ENCODE measurements at places on chromosomes 2 and 18.

DNA sequence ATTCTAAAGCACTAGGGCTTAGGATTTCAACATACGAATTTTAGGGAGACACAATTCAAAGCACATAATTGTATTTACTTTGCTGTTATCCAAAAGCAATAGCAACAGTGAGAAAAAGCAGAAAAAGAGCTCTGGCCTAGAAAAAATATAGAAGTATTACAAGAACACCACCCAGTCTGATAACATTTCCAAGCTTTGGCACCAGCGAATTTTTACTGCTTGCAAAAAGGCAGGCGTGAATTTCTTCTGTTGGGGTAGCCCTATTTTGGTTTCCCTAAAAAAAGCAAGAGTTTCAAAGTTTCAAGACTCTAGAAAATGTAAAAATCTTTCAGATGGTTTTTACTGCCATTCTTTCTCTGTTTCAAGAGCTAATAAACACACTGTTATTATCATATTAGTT, 292.7 kb downstream of the DPP10 start:
- no peak for DNase-seq

- no peak for DNase-seq
Measured at GRCh38 chr2:43480874-43481273, 115.0 kb downstream of the THADA start.

DNA sequence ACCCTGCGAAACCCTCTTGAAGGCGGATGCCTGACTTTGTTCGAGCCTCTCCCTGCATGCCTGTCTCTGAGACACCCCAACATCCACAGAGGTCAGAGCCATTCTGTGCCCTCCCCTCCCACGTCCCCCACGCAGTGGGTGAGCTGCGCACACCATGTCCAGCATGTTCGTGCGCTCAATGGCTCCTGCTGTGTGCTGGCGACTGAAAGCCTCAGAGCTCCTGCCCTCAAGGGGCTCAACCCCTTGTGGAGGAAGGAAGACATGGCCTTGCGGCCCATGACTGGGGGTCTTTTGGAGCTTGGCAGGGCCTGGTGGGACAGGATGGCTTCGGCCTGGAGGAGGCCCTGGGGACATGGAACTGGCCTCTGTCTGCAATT, 45.7 kb downstream of the ANKMY1 start:
- no peak for DNase-seq

DNA sequence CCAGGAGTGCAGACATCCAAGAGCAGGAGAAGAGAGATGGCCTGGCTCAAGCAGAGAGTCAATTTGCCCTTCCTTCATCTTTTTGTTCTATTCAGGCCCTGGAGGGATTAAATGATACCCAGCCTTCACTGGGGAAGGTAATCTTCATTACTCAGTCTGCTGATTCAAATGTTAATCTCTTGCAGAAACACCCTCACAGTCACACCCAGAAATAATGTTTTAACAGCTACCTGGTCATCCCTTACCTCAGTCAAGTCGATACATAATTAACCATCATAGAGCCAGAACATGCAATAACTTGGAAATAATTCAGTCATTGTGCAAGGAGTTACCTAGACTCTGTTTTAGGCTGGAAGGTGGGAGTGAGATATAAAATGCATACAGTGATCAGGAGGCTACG, 163.7 kb upstream of the TNP1 start:
- DNase-seq, result no peak

DNA sequence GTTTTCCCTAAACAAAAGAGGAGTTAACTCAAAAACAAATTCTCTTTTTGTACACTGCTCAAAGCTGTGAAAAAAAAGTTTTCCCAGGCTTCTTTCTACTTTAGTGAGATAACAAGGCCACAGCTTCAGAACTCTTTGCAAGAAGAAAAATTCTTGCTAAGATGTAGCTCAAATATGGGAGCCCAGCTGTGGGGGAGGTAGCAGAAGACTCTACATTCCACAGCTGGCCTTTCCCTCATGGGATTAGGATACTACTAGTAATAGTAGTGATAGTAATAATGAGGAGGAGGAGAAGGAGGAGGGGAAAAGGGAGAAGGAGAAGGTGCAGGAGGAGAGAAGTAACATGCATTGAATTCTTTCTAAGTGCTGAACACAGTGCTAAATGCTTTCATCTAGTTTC, 19.2 kb upstream of the CERS6 start:
- no peak for DNase-seq

GRCh38 chr2:65232636-65233035, 5.0 kb downstream of the ACTR2 start:
- DNase-seq, result no peak

DNA sequence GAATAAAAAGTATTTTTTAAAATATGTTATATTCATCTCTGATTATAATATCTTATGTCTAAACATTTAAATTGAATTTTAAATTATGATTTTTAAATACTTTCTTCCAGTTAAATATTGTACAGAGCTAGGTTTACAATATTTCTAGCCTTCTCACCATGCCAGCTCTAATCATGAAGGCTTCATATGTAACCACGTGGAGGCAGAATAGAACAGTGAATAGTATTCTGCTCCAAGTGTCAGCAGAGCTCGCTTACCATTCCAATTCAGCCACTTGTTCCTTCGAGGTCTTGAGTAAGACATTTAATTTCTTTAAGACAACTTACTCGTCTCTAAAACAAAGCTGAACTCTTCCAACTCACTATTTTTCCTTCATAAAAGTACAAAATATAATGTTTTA, 871.8 kb downstream of the SUCLG1 start:
- DNase-seq, result no peak

DNA sequence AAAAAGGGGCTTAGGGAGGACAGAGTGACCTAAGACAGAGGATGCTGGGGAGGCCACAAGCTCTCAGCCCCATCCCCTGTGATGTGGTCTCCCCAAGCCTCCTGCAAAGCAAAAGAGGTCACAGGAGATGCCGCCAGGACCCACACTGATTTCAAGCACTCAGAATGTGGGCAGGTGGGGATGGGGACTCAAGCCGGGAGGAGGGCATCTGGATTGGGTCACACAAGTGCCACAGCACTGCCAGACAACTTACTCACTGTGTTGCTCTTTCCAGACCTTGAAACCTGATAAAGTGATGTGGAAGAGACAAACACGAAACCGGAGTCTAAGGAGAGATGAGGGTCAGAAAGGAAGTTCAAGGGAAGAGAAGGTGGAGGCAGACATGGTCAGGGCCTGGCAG, 95.7 kb downstream of the TTC32 start:
- no peak for DNase-seq

All from cerebellar nuclear complex (tissue), 1 donor.